ENCODE measurements at places on chromosomes 6 and 20.

DNA sequence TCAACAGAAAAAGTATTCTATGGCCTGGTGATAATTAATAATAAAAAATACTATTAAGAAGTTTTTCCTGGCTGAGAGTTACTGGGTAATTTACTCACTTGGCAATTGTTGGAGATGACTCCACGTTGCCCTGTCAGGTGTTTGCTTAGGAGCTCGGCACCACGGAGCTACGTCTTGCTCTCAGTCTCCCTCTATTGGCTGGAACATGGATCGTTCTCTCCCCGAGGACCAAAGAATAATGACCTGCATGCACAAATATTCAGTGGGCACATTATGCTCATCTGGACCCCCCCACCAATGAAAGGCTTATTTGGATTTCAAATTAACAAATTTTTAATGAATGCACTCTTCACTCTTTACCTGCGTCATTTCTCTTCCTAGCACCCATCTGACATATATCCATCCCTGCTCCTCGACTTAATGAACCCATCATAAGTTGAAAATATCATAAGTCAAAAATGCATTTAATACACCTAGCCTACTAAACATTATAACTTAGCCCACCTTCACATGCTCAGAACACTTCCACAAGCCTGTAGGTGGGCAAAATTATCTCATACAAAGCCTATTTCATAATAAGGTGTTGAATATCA, 71.0 kb upstream of the CD83 start:
- peak; percentile 76 for DNase-seq

DNA sequence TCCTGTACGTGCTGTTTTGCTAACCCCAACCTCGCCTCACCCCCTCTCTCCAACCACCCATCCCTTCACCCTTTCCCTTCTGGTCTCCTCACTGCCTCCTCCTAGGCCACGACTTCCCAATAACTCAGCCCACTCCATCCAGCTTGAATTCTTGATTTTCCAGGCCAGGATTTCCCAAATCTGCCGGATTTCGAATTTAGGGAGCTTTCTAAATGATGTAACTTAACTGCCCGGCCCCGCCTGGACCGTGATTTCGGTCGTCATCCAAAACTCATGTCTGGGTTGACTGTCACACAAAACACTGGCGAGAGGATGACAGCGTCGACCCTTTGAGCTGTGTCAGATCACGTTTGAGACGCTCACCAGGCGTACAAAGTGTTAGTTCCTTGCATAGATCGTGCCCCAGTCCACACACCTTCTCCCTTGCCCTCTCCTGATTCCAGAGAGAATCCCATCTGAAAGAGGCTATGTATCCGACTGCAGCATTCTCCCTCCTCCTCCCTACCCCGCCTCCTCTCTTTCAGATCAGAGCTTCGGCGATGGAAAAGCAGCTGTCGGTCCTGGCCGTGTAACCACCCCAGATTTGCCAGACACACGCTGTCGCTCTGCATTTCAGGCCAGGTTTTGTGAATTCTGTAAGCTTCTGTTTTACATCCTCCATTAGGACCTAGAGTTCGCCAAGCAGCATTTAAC, 168.2 kb downstream of the GPX5 start:
- no peak for DNase-seq

- DNase-seq, result peak; percentile 32
Observed at GRCh38 chr6:149560736-149561135, 5.4 kb upstream of the GINM1 start.

DNA sequence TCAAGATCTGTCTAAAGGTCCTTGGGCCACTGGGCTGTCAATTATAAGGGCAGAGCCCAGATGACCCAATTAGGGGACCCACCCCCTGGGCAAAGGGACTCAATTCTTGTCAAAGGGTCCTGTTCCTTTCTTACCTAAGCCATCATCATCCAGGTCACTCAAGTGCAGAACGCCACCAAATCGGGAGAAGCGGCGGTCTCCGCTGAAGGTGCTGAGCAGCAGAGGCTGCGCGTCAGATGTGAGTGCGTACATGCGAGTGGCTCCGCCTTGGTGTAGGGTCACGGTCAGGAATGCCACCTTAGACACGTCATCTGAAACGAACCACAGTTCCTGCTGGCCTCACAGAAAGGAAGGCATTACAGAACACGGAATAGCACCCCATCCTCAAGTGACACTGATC, 34.2 kb downstream of the MRS2 start:
- no peak for DNase-seq

DNA sequence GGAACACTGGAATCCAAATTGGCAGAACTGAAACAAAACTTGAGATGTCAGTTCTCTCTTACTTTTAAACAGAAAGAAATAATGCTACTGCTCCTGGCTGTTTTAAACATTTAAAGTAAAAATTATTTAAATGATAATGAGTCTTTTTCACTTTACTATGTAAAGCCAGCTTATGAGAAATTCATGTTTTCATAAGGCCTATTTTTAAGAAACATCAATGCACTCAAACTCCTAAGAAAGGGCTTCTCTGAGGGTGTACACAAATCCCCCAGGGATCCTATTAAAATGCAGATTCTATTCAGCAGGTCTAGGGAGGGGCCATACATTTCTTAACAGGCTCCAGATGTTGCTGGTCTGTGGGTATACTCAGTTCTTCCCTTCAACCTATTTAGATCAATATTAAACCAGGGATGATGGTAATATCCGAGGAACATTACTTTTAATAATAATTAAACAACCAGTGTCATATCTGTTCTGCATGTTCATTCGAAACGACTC, 2.3 kb downstream of the FERMT1 start:
- DNase-seq, result no peak

DNA sequence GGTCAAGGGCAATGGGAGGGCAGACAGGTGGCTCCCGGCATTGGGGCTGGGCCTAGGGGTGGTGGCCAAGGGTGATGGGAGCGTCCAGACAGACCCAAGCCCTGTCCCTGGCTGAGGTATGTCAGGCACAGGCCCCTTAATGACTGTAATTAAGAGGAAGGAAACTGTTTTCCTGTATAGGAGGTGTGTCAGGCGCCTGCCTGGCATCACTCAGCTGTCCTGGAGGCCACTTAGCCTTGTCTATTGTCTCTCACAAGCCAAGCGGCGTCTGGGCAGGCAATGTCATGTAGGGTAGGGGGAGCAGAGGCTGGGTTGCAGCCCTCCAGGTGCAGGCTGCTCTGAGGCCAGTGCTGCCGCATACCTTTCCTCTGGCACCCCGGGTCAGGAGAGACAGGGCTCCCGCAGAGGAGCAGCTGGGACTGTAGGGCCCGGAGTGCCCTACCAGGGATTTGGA, 3.9 kb upstream of the FAM83C start:
- no peak for DNase-seq

GRCh38 chr20:61900011-61900944, 165.4 kb downstream of the TAF4 start:
- DNase-seq, result no peak

DNA sequence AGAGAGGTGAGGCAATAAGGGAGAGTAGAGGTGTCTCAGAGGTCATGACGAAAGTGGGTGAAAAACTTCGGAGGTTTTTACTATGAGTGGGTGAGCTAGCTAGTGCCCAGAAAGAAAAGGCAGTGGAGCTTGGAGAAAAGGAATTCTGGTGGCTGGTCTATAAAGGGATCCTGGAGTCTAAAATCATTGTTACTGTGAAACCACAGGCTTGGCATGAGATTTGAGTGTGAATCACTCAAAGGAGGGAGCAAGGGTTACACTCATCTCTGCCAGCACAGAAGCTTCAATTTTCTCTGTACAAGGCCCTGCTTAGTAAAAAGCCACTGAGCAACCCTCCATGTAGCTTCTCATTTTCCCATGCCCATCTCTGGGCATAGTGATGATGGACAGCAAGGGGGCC, 47.5 kb downstream of the CD83 start:
- peak; percentile 71 for DNase-seq

DNA sequence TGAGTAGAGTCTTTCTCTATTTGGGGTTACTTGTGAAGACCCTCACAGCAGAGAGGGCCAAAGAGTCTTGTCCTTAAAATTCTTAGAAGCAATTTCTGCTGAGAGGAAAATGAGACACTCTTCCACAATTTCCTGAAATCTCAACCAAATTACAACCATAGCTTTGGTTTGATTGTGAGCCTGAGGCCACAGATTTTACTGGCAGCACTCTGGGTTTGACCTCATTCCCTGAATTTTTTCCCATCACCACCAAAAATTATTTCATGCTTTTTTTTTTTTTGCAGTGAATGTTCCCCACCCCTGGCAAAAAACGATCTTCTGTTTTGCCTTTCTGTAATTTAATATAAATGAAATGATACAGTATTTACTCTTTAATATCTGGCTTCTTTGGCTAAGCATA, 125.5 kb downstream of the THEMIS start:
- no peak for DNase-seq

GRCh38 chr20:9572670-9573069, 58.3 kb downstream of the LAMP5 start:
- no peak for DNase-seq

DNA sequence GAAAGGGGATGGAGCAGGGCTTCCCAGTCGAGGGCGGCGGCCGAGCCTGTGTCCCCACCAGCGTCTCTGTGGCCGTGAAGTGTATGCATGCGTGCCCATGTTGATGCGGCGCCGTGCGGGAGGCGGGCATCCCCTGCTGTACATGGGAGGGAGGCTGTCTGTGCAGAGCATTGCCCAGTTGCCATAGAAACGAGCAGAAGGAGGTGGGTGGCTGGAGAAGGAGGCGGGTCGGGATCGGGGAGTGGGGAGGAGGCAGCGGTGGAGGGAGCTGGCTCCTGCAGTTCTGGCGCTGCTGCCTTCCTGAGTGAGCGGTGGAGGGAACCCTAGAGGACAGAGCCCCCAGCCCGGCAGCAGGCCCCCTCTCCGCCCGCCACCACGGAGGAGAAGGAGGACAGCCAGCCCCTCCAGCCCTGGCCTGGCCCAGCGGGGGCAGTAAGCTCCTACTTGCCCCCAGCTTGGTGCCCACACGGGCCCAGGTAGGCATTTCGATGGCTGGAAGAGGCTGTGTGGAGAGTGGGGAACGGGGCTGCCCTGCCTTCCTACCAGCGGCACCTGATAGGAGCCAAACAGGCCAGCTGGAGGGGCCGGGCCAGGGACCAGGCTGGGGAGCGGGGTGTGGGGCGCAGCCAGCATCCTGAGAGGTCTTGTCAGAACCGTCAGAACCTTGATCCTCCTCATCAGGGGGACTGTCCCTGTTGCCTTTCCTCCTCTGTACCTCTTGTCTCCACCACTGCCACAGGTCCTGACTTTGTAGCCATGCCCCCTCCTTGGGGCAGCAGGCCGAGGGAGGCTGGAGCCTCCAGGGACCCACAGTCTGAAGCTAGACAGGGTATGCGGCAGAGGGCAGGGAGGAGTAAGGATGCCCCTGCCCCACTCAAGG, 41.3 kb downstream of the SPDEF start:
- DNase-seq, result no peak

GRCh38 chr6:50850223-50851048, 31.8 kb downstream of the TFAP2B start:
- DNase-seq, result peak; percentile 96

- no peak for DNase-seq
Observed at GRCh38 chr20:5357946-5358345, 41.2 kb upstream of the PROKR2 start.

DNA sequence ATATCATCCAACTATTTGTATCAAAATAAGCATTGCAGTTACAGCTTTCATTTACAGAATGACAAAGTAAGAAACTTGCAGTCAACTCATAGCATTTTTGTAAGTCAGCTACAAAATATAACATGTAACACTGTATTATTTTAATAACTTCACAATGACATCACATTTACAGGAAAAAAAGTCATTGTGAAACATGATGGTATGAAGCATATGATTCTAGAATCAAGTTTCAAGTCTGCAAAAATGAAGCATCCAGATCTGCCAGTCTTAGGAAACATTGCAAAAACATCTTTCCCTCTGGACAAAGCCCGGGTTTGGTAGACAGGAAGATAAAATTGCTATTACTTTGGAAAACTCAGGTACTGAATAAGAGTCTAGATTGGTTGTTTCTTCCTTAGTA, 263.9 kb upstream of the NT5E start:
- no peak for DNase-seq

DNA sequence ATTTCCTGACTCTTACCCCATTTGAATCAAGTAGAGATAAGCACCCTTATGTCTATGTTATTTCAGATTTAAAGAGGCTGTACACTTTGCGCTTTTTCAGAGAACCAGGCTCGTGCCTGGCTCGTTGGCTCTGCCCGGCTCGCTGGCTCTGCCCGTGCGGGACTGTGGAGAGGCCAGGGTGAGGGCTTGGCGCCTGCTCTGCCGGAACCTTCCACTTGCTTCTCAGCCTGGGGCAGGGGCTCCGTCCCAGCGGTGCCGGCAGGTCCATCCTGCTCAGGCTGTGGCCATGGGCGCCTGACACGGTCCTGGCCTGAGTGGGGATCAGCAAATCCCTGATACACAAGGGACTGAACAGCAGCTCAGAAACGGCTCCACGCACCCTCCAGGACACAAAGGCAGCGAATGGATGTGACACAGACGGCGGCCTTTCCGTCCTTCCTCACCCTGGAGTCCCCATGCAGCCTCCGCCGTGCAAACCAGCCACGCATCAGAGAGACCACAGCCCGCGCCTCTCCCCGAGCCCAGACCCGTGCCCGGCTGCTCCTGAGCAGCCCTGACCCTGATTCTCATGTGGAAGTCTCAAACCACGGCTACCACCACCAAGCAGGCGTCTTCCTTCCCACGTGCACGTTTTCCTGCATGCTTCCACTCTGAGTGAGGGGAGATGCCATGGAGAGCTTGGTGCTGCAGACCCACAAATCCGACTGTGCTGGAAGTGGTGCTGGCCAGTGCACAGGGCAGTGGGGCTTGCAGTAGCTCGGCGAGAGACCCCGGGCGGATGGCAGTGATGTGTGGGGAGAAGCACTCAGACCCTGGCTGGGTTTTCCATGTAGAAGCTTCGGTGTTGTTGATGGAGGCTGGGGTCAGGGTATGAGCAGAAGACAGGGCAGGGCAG, 233.9 kb downstream of the ERMARD start:
- DNase-seq, result no peak

DNA sequence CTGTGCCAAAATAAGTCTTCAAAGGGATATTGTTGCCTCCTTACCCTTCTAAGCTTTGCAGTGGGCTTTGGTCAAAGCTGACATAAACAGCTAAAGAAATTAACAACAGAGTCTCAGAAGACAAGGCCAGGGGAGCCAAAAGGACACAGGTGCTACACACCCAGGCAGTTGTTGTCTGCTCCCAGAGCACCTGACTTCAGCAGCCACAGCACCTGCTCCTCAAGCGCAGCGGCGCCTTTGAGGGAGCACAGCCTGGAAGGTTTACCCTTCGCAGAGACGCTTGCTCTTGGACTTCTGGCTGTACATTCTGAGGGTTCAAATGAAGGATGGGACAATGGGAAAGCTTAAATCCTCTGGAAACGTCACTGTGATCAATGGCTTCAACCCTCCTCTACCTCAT, 16.6 kb downstream of the B4GALT5 start:
- DNase-seq, result no peak

GRCh38 chr6:113120582-113121285, 736.4 kb upstream of the MARCKS start:
- peak; percentile 35 for DNase-seq

Data from urothelium cell line (cell line).